ENCODE measurements at places on chromosomes 7 and 10.

GRCh38 chr7:45451342-45452035, 122.7 kb upstream of the ADCY1 start:
- DNase-seq, result no peak

DNA sequence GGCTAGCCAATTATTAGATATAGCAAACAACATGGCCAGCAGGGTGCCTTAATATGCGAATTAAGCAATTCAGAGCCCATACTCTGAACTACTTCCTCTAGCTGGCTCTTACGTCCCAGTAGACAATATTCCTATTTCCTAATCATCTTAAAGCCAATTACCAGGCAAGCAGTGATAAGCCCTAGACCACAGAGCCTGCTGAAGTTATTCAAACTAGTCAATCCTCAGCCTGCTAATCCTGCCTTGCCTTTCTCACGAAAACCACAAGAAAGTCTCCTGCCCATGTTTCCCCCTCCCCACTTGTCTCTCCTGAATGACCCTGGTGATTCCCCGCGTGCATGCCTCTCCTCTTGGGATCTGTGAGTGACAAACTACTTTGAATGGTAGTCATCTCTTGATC, 86.8 kb upstream of the CACNA2D1 start:
- DNase-seq, result peak; percentile 7

DNA sequence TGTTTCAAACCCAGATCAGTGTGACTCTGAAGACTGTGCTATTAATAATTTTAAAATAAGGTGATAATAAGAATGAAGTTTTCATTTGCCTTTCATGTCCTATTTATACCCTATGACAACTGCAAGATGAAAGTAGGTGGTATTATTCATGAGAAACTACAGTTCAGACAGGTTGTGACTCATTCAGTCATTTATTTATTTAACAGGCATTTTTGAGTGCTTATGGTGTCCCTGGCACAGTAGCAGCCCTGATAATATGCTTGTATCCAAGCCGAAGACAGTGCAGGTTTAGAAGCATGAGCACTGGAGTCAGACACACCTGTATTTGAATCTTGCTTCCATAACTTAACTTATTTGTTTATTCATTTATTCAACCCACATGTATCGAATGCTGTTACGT, 87.1 kb downstream of the FZD1 start:
- no peak for DNase-seq

GRCh38 chr7:101814081-101814990, 3.1 kb upstream of the CUX1 start:
- DNase-seq, result peak; percentile 89

GRCh38 chr7:27183682-27184336, 1.2 kb downstream of the HOXA11 start:
- peak; percentile 63 for DNase-seq

- DNase-seq, result no peak
These were observed 639.6 kb upstream of the FOXK1 start for GRCh38 chr7:4042402-4043045.

DNA sequence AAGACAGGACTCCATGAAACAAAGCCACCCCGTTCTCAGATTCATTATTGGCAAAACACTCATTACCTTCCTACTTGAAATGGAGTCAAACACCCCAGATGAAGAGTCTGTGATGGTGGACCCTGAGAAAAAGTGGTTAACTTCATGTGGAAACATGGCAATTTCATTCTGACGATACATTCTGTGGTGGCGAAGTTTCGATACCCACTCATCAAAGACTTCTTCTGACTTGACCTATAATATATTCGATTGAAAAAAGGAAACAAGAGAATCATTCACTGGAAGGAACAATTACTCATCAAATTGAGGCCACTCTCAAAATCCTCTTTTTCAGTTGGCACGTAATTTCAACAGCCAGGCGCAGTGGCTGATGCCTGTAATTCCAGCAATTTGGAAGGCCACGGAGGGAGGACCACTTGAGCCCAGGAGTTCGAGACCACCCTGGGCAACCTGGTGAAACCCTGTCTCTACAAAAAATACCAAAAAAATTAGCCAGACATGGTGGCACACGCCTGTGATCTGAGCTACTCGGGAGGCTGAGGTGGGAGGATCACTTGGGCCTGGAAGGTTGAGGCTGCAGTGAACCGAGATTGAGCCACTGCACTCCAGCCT, 108.8 kb upstream of the GSDME start:
- no peak for DNase-seq

DNA sequence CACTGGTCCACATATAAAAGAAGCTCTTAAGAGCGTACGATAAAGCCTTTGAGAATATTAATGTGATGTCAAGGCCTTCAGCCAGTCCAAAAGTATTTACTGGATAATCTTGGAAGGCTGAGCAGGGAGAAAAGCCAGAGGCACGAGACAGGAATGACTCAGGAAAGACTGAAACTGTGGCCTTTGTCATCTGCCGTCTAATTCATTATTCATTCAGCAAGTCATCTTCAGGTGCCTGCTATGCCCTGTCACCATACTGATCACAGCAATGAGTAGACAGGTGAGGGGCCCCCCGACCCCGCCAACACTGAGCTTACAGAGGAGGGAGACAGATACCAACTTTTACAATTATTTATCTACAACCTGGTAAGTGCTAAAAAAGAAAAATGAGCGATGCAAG, 78.9 kb downstream of the VOPP1 start:
- no peak for DNase-seq

DNA sequence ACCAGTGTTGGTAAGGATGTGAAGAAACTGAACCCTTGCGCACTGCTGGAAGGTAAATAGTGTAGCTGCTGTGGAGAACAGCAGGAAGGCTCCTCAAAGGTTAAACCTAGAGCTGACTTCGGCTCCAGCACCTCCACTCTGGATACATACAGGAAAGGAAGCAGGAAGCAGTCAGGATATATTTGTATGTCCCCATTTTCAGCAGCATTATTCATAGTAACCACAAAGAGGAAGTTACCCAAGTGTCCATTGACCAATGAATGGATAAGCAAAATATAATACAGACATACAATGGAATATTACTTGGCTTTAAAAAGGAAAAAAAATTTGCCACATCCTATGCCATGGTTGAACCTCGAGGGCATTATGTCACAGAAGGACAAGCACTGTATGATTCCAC, 15.0 kb downstream of the RET start:
- DNase-seq, result peak; percentile 58

GRCh38 chr7:141954334-141954733, 7.6 kb upstream of the CLEC5A start:
- DNase-seq, result no peak

- peak; percentile 4 for DNase-seq
These were observed 70.7 kb downstream of the MALSU1 start for GRCh38 chr7:23369695-23370404.

DNA sequence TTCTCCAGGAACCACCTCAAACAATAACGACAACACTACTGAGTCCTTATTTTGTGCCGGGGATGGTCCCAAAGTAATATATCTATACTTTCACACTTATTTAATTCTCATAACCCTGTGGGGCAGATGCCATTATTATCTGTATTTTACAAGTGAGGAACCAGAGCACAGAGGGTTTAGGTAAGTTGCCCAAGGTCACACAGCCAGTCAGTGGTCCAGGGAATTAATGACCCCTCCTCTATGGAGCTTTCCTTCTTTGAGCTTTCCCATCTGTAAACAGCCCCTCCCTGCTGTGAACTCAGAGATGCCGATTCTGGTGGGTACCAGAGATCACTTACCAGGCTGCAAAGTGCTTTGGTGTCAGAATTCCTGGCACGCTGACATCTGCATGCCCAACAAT, 105.7 kb downstream of the C10orf105 start:
- no peak for DNase-seq

DNA sequence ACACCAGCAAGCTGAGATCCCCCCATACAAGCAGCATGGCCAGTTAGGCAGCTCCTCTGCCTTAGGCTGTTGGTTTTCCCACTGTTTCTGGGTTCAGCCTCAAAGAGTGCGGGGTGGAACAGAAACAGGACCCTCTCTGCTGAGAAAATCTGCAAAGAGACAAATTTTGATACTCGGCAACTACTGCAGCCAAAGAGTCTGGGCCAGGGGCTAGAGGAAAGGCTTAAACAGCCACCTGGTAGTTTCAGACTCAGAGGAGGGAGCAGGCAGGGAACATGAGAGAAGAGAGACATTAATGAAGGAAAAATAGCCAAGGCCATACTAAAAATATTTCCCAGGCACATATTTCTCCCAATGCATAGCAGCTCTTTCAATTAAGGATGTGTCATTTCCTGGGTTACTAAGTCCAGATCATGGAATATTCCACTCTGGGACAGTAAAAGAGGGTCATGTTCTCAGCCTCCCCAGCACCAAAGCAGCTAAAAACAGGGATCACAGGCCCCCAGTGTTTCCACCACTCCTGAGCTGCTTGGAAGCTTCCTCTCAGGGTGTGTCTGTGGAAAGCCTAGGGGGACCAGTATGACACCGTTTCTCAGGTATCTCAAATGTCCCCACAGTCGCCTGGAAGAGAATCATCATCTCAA, 29.8 kb downstream of the PDLIM1 start:
- no peak for DNase-seq

GRCh38 chr10:130463104-130463875, 327.1 kb downstream of the GLRX3 start:
- no peak for DNase-seq

DNA sequence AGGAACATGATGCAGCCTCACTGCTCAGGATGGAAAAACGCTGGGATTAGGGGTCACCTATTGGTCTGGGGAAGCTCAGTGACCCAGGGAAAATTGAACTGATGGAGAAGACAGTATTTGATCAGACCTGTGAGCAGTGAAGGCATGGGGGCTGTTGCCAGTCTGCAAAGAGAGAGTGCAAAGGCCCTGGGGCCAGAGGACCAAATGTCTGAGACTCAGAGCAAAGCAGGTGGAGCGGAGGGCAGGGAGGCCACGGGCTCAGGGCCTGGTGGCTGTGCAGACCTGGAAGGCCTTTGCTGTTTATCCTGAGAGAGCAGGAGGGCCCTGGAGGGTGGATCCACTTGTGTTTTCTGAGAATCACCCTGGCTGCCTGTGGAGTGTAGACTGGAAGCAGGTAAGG, 67.1 kb downstream of the INPP5A start:
- DNase-seq, result no peak

GRCh38 chr7:34260279-34260678, 354.9 kb downstream of the BMPER start:
- no peak for DNase-seq

GRCh38 chr7:77481615-77482014, 55.5 kb upstream of the PTPN12 start:
- DNase-seq, result no peak

GRCh38 chr7:79060498-79060897, 393.0 kb downstream of the MAGI2 start:
- DNase-seq, result peak; percentile 4

GRCh38 chr10:116634126-116634975, 13.6 kb downstream of the PNLIPRP2 start:
- no peak for DNase-seq

- peak; percentile 43 for DNase-seq
These were observed 19.3 kb downstream of the PROSER2 start for GRCh38 chr10:11842411-11842810.

GRCh38 chr10:47453141-47454007, 30.5 kb downstream of the ANXA8 start:
- no peak for DNase-seq

- no peak for DNase-seq
These were observed 62.1 kb downstream of the OR13A1 start for GRCh38 chr10:45253183-45253914.

DNA sequence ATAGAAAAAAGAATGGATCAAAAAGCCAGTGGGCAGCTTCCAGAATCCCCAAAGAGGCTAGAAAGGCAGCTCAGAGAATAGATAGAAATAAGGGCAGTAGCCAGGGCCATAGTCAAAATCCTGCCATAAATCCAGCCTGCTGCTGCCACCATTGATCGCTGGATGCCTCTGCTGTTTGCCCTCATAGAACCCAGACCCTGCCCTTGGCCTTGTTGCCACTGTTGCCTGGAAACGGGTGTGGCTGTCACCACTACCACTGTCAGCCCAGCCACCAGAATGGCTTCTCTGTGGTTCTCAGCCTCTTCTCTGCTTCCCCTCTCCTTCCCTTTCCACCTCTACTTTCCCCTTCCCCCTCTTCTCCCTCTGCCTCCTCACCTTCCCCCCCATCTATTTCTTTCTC, 57.8 kb downstream of the HHEX start:
- DNase-seq, result peak; percentile 84

DNA sequence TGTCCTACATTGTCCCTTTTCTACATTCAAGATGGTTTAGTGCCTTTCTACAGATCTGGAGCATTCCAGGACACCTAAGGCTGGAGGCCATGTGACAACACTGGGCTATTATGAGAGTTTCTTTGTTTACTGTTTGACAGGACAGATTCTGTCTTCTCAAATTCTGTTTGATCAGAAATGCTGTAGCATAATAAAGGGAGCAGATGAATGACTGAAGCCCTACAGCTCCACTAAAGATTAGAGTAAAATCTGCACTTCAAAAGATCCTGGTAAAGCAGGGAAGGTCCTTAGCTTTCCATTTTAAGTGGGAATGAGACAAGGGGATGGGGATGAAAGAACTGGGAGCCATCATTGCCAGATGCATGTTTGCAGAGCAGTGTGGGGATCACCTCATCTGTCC, 38.4 kb downstream of the TMEM229A start:
- no peak for DNase-seq

DNA sequence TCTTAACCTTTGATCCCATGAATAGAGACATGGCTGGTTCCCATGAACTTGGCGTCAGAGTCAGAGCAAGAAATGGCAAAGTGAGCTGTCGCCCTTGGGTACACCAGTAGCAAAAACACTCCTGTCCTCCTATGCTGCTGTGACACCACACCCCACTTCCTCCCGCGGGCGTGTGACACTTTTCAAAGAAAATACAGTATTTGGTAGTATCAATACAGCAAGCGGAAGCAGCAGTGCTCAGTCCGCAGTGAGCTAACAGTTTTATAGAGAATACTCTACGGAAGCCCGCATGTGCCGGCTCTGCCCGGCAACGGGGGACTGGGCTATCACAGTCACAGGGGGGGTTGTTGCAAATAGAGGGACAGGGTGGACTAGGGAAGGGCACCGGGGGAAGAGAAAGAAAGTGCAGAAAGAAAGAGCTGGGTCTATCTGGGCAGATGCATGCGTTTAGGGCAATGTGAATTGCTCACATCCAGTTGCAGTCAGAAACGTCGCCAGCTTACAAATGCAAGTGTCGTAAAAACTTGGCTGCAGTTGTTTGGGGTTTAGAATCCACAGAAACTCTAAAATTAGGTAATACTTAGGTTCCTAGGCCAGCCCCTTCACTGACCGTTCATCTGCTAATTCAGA, 49.8 kb downstream of the PRKCQ start:
- peak; percentile 27 for DNase-seq

- no peak for DNase-seq
These were observed 147.2 kb downstream of the DNAJB6 start for GRCh38 chr7:157483971-157484410.

GRCh38 chr10:4353059-4353655, 472.9 kb upstream of the AKR1E2 start:
- DNase-seq, result no peak

DNA sequence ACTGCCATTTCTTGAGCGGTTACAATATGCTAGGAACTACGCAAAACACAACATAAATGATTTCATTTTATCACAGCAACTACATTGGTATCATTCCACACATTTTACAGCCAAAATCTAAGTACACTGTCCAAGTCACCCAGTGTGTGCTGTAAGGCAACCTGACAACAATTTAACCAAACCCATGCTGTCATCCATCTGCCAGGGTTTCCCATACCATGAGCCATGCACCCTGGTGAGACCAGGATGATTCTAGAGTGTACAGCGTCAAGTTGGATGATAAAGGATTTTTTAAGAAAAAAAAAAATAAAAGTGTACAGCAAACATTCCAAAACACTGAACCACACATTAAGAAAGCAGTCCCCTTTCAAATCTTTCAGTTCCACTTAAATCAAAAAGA, 52.9 kb downstream of the PIK3AP1 start:
- no peak for DNase-seq

- peak; percentile 10 for DNase-seq
These were observed at the start of gene PHYHIPL for GRCh38 chr10:59176241-59177030. PHYHIPL (plus strand) TSS chr10:59176643; CDS start chr10:59176854, 211 bp downstream.

- no peak for DNase-seq
These were observed 60.3 kb upstream of the SLC39A12 start for GRCh38 chr10:17891435-17891834.

Measured in hematopoietic multipotent progenitor cell treated with erythropoietin and hydrocortisone succinate and interleukin-3 and kit ligand, for 4 days (in vitro differentiated cells).